ENCODE measurements at places on chromosomes 4 and X.
A peak's percentile ranks its signal among the peaks of the same experiment; 100 is the strongest.

GRCh38 chrX:132795181-132795580 is 163.2 kb downstream of the HS6ST2 start:
- DNase-seq, result no peak

- no peak for DNase-seq
Measured at GRCh38 chrX:39581411-39581810, 516.3 kb downstream of the BCOR start.

DNA sequence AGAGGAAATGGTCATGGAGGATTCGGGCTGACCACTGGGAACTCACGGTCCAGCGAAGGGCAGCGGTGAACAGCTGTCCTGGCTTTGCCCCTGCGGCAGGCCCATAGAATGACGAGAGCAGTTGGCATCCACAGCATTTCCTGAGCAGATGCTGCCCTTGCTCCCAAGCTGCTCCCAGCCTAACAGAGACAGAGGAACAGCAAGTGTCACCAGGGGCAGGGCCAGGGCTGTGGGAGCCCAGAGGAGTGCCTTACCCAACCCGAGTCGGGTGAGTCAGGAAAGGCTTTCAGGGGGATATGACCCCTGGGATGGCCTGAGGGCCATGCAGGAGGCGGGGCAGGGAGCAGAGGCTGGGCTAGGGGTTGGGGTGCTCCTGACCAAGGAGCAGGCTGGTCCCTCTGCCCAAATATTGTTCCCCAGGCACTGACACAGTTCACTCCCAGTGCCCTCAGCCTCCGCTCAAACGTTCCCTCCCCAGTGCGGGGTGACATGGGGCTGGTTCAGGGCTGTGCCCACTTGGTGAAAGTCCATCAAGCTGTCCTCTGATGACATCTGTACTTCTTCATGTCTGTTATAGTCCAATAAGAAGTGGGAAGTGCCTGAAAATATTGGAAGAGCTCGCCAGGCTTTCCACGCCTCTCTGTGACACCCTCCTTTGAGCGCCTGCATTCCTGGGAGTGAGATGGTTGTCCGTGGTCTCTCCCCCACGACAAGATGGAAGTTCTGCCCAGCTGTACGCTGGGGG is 64.7 kb upstream of the GPR78 start:
- DNase-seq, result peak; percentile 72

- peak; percentile 15 for DNase-seq
Measured at GRCh38 chr4:121277194-121278105, 103.4 kb downstream of the QRFPR start.

DNA sequence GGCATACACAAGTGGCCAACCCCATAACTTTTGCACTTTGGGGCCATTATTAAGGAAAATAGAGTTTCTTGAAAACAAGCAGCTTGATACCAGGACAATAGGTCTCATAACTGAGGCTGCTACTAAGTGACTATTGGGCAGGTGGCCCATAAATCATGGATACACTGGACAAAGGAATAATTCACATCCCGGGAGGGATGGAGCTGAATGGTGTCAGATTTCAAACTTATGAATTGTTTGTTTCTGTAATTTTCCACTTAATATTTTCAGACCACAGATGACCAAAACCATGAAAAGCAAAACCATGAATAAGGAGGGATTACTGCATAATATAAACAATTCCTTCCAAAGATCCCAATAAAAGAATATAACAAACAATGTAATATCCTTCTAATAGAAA is 114.4 kb downstream of the WDFY3 start:
- DNase-seq, result peak; percentile 25

DNA sequence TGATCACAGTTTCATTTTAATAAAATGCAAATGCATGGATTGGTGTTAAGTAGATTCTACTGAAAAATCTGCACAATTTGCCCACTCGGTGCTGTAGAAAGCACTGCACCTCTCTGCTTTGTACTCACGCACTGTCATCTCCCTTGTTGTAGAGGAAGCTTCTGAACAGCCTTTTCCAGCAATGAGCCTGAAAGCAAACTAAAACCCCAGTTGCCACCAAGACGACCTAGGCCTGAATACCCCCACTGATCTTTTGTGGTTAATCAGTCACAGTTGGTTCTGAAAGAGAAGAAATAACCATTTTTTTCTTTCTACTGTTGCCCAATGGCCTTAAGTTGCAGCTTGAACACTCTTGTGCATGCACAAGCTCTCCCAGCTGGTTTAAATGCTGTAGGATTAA is 229.8 kb downstream of the NLGN4X start:
- no peak for DNase-seq

GRCh38 chr4:149595500-149595899 is 220.1 kb downstream of the IQCM start:
- peak; percentile 3 for DNase-seq

GRCh38 chr4:157776930-157777528 is 395.8 kb downstream of the GASK1B start:
- DNase-seq, result no peak

DNA sequence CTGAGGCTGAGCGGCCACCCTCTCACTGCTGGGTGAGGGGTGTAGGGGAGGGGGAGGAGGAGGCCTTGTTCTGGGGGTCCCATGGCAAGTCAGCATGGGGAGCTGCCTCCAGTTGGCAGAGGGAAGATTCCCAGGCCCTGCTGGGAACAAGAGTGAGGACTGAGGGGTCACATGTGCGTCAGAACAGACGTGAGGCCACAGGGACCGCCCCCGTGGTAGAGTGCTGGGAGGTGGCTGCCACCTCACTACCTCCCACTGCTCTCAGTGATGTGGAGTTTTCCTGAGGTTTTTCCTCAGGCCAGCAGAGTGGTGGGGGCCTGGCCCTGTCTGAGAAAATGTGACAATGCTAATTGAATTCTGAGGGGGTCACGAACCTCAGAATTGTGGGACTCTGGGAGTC is 568 bp downstream of the MAGEC1 start:
- DNase-seq, result no peak

DNA sequence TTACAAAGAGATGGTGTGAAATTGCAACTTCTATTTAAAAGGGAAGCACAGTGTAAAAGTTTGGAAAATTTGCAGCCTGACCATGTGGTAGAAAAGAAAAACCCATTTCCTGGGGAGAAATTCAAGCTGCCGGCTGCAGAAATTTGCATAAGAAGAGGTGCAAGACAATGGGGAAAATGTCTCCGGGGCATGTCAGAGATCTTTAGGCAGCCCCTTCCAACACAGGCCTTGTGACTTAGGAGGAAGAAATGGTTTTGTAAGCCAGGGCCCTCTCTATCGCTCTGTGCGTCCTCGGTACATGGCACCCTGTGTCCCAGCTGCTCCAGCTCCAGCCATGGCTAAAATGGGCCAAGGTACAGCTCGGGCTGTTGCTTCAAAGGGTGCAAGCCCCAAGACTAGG is 40.4 kb downstream of the CCDC158 start:
- no peak for DNase-seq

- DNase-seq, result no peak
Measured at GRCh38 chr4:108416831-108417230, 203.5 kb upstream of the RPL34 start.

DNA sequence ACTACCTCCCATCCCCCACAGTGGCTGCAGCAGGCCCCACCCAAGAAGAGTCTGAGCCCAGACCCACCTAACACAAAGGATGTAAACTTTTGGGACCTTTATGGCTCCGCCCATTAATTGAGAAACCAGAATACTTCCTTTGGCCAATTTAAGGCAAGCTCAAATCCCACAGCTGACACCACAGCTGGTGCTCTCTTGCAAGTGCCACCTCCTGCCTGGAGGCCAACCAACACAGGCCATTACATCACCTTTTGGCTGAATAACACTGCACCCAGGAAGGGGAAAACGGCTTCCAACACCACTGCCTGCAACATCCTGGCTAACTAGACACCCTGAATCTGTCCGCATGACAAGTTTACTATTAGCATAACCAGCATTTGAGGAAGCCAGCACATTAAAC is 248.8 kb downstream of the PRDM5 start:
- no peak for DNase-seq

DNA sequence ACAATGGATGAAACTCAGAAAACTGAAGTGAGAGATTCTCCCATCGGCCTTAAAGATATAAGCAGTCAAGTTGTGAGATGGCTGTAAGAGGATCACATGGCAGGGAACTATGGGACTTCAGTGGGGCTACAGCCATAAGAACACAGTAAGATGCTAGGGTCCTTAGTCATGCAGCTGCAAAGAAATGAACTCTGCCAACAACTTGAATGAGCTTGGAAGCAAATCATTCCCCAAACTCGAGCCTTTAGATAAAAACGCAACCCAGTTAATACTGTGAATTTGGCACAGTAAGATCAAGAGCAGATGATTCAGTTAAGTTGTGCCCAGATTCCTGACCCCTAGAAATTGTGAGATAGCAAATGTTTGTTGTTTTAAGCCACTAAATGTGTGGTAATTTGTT is 117.3 kb downstream of the FAM13A start:
- peak; percentile 72 for DNase-seq

- DNase-seq, result peak; percentile 55
Measured at GRCh38 chrX:103818842-103819619, 13.0 kb downstream of the RAB9B start.

GRCh38 chr4:172141025-172141424 is 327.8 kb downstream of the GALNTL6 start:
- no peak for DNase-seq

DNA sequence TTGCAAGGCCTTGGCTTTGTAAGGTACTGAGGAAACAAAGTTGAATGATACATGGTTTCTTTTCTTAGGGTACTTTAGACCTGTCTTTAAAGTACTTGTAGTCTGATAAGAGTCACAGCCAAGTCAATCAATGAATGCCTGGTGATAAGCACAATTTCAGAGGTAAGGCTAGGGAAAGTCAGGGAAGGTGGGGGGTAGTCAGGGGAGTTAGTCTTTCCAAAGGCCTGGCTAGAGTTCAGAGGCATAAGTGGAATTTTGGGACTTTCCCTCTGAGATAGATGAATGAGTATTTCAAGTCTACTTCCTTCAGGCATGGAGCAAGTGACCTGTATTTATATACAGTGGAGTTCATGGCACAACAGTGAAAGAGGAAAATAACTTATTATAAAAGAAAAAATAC is 78.3 kb downstream of the SLC4A4 start:
- DNase-seq, result no peak

- no peak for DNase-seq
Measured at GRCh38 chr4:151488968-151489367, 80.0 kb downstream of the FHIP1A start.

DNA sequence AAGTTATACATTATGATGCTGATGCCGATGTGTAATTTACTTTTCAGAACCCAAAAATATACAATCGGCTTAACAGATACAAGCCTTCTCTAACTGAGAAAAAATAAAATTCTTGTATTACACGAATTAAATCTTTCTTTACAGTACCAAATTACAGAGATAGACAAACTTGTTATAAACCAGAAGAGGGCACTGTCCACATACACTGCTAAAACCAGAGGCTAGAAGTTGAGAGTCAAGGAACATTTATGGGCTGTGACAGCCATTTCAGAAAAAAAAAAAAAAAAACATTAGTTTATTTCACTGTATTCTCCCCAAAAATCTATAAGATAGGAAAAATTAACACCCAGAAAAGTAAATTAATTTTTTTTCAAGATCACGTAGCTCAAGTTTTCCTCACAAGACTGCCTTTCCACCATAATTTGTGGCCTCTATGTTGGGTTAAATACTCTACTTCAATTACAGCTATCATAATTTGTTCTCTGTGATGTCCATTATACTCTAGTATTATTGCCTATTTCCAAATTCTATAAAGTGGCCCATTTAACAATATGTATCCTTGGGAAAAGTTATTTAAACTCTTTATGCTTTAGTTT is 12.0 kb downstream of the EREG start:
- peak; percentile 89 for DNase-seq

DNA sequence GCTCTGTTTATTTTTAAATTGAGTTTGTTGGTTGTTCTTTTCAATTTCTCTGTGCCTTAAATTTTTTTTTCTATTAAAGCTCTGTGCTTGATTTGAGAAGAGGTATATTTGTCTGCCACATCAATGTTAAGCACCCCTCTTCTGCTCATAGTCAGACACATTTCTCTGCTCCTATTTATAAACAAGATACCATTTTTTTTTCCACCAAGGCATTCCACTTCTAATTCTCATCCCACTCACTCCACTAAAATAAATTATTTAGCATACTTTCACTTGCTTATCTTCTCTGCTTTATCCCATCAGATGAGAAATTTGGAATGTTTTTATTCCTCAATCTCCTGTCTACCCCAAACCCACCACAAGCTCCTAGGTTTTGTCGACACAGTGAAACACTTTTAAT is 127.0 kb upstream of the PDE5A start:
- no peak for DNase-seq

GRCh38 chrX:63686878-63687714 is 97.9 kb downstream of the ARHGEF9 start:
- DNase-seq, result peak; percentile 69

DNA sequence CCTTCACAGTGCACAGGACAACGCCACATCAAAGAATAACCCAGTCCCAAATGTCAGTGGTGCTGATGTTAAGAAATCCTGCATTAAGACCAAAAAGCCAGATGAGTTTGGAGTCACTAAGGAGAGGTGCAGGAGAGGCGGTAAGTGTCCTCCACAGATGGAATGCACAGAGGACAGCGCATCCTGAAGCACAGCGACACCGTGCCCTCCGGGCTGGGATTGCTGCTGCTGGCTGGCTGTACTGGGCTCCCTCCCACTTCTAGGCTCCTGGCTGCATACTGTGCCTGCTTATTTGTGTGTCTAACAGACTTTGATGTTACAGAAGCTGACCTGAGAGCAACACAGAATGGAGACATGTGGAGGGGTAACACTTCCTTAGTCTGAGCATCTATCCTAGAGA is 325.6 kb upstream of the BOD1L1 start:
- DNase-seq, result no peak

GRCh38 chr4:12579172-12579571 is 905.0 kb downstream of the RAB28 start:
- DNase-seq, result peak; percentile 71

DNA sequence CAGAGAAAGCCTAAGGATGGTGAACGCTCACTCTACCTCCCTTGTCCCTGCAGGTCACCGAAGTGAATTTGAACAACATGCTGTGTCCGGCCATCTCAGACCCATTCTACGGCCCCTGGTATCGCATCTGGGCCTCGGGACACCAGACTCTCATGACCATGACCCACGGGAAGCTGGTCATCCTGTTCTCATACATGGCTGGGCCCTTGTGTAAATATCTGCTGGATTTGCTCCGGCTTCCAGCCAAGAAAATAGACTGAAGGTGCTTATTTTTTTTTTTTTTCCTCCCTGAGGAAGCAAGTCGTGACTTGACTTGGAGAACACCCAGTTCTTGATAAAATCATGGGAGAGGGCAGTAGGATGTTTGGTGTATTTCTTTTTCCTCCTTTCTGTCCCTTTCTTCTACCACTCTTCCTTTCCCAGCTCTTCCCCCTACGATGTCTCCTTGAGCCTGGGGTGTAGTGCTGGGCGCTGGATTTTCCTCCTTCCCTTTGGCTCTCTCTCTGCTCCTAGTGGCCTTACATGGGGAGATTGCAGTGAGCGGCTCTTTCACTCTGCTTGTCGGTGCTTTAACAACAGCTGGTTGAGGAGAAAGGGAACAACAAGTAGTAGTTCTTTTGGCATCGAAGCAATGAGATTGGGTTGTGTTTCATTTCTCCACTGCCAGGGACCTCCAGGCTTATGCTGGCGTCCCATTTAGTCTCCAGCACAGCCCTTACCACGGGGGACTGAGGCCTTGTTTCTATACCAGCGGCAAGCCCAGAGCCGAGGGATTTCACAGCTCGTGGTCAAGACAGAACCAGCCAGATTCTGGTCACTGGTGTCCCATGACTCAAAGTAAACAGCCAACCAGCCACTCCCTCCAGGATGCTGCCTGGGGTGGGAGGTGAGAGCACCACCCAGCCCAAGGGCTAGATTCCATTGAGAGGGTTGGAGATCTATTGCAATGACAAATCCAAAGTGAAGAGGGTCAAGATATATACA is 144.4 kb downstream of the AMMECR1 start:
- DNase-seq, result peak; percentile 22

Data from cardiac fibroblast (primary cell).